ENCODE measurements at places on chromosomes 4 and X.

DNA sequence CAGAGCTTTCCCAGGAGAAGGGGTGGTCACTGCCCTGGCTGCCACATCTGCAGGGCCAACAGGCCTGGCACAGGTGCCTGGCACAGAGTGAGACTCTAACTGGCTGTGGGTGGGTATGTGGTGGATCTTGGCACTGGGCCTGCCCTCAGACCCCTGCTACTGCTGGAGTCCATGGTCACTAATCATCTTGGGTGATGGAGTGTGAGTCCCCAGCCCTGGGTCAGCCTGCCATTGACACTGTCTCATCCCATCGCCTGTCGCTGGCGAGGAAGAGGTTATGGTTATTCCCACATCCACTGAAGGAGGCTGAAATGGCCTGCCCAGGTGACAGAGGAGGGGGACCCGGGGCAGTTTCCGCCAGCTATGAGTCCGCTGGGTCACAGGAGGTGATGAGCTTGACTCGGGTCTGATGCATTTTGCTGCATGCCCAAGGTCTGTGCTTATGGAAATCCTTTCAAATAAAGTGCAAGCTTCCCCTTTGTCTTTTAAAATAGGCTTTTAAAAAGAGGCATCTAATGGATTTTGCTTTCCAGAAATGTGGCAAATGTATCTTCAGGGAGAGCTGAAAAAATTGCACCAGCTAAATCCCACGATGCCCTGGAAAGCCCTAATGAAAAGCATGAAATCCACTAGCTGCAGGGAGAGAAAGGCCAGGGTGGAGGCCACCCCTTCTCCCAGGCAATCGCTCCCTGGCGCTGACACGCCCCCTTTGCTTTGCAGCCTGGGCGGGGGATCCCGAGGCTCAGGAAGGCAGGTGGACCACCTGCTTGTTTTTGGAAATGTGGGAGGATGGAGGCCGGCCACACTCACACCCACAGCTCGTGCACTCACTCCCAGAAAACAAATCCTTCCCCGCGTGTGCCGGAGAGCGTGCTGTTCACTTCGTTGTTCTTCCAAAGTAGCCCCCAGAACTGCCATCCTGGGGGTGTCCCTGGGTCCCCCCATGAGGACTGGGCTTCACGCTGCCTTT lies 54.9 kb downstream of the ABLIM2 start:
- DNase-seq: no peak

GRCh38 chr4:189255636-189256035 lies 685.0 kb upstream of the FRG1 start:
- DNase-seq: no peak

DNA sequence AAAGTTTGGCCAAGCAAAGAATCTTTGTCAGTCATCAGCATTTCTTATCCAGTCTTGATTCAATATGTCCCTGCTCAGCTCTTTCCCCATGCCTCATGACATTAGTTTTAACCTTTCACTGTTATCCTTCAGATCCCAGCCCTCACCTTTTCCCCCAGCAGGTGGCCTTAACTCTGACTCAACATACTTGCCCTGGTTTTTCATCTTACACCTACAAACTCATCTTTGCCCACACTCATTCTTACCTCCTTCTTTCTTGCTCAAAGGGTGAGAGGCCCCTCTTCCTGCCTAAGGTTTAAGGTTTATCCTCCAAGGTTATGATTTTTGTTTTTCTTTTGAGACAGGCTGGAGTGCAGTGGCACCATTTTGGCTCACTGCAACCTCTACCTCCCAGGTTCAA lies 10.6 kb upstream of the ANXA5 start:
- no peak for DNase-seq

- DNase-seq: no peak
Measured at GRCh38 chr4:48196758-48197504, 62.9 kb upstream of the TXK start.

DNA sequence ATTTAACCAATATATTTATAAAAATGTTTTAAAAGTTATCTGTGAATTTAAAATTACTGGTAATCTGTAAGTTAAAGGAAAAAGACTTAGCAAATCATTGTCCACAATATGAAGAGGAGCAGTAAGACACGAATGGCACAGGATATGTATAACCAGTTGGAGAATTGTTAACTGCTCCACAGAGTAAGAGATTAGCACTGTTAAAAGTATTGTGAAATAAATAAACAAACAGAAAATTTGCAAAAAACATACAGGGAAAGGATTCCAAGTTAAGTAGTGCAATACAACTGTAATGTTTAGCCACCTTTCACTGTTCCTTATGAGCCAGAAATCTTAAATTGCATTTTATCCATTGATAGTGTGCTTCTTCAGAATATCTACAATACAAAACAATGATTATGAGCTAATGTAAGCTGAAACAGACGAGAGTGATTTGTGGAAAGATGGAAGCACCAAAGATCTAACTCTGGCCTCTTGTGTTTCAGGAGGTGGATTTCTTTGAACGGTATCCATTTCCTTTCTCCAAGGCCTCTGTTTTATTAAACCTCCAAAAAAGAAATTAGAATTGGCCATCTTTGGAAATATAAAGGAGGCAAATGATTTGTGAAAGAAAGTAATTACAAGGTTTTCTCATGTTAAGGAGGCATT lies 188.4 kb downstream of the UNC5C start:
- no peak for DNase-seq

GRCh38 chr4:138909587-138909986 lies 106.0 kb upstream of the NOCT start:
- DNase-seq: no peak

DNA sequence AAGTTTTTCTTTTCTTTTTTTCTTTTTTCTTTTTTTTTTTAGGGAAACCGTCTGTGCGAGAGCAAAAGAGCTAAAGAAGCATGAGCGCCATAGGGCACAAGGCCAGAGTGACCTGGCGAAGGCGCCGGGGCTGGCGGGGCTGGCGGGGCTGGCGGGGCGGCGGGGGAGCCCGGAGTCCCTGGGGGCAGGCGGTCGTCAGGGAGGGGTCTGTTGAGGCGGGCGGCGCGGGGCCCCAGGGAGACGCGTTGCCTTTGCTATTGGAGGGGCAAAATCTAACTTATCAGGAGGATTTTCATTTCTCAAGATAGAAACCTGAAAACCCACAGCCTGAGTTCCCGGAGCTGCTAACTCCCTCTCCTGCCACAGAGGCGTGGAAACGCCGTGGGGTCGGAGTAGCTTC lies 135.6 kb upstream of the SMAD1 start:
- no peak for DNase-seq

DNA sequence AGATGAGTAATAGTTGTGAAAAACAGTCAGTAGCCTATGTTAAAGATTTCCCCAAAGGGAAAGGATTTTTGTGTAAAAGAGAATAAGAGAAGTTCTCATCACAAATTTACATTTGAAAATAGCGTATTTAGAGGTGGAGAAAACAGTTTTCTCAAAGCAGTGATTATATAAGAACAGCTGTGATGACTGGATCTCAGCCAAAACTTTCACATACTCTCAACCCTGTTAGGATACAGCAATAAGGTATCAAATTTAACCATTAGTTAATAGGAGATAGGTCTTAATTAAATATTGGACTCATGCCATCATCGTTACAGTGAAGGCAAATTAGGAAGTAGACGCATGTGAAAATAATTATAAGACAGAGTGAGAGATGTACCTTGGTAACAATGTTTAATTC lies 622.7 kb downstream of the PCDH18 start:
- no peak for DNase-seq

- DNase-seq: no peak
Measured at GRCh38 chr4:169963998-169964397, 62.2 kb downstream of the MFAP3L start.

- DNase-seq: no peak
Measured at GRCh38 chr4:118124997-118125396, 90.7 kb downstream of the NDST3 start.

GRCh38 chr4:7058792-7059191 lies 9.1 kb downstream of the GRPEL1 start:
- no peak for DNase-seq

GRCh38 chr4:95362906-95363558 lies 185.7 kb downstream of the UNC5C start:
- no peak for DNase-seq

DNA sequence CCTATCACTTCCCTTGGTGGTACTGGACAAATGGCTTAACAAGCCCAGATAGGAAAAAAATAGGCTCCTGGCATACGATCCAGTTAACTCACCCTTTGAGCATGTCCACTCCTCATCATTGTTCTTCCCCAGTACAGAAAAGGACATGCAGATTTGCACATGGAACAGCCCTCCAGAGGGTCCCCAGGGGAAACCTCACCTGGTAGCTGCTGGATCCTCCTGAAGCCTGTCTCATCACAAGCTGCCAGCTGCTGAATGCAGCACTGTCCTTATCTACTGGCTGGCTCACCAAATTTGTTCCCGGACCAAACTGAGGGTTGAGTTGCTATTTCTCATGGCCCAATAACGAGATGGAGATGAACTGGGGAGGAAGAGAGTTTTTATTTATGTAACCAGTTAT lies 49.4 kb downstream of the SERTM2 start:
- DNase-seq: no peak

DNA sequence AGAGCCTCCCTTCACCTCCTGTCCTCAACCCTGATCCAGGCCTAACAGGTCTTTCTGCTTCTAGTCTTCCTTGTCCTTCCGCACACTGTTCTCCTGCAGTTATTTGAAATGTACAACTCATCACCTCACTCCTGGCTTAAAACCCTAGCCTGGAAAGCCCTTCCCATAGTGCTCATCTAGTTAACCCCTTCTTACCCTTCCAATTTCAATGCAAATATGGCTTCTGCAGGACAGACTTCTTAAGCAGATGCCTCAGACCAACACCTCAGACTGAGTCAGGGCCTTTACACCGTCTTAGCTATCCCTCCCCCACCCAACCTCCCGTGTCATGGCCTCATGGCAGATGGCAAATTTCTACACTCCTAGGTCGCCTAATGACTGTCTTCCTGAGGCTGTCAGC lies 130.4 kb downstream of the BCOR start:
- DNase-seq: no peak

DNA sequence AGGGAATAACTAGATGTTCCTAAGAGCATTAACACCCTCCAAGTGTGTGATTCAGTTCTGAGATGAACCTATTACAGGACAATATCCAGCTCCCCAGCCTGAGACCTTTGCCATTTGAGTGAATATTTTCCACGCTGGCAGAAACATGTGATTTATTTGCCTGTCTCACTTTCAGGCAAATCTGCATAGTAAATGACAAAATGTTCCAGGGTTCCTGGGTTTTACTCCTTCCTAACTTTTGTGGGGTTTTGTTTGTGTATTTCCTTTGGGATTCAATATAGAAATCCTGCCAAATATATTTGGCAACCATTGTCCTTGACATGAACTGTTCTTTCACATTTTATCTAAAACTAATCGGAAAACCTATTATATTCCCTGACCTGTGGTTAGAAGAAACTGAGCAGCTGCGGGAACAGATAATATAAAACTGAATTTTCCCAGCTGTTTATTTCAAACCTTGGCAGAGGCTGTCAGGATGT lies 12.5 kb downstream of the F8 start:
- DNase-seq: no peak

- no peak for DNase-seq
Measured at GRCh38 chrX:19377799-19378198, 34.1 kb downstream of the PDHA1 start.

GRCh38 chr4:123995936-123996335 lies 599.3 kb downstream of the SPRY1 start:
- peak; percentile 80 for DNase-seq

DNA sequence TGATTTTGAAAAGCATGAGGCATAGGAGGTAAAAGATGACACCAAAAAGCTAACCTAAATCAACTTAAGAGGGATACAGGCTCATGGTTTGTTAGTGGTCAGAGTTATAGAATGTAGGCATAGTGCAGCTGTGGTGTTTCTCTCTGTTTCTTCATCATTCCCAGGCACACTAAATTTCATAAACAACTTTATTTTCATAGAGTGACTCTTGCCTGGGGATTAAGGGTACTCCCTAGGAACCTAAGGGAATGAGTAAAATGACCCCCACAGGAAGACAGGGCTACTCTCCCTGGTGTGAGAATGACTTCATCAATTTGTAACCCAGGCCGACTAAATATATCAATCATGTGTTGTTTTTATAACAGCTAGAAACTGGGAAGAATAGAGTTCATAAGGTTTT lies 11.1 kb downstream of the FABP2 start:
- DNase-seq: no peak

- no peak for DNase-seq
Measured at GRCh38 chrX:74578137-74578536, 36.3 kb downstream of the RLIM start.

- no peak for DNase-seq
Measured at GRCh38 chr4:18075823-18076433, 54.4 kb upstream of the LCORL start.

DNA sequence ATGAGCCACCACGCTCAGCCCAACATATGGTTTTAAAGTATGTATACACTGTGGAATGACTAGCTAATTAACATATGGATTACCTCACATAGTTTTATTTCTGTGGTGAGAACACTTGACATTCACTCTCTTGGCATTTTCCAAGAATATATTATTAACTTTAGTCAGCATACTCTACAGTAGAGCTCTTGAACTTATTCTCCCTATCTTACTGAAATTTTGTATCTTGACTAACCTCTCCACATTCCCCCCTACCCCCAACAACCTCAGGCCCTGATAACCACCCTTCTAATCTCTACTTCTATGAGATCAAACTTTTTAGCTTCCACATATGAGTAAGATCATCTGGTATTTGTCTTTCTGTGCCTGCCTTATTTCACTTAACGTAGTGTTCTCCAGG lies 38.6 kb upstream of the AGA start:
- DNase-seq: no peak

DNA sequence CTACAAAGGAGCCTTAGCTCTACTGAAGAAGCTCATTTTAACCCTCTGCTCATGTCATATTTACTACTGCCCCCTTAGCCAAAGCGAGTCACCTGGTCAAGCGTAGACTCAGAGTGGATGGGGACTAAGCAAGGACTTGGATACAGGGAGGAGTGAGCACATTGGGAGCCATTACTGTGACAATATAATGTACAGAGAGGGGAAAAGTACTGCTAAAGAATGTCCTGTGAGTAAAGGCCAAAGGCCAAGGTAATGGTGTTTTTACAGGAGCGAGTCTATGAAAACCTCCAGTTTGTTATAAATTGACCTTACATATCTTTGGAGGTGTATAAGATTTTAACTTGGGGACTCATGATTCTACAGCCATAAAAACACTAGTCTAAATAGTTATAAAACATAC lies 10.6 kb upstream of the GK start:
- no peak for DNase-seq

DNA sequence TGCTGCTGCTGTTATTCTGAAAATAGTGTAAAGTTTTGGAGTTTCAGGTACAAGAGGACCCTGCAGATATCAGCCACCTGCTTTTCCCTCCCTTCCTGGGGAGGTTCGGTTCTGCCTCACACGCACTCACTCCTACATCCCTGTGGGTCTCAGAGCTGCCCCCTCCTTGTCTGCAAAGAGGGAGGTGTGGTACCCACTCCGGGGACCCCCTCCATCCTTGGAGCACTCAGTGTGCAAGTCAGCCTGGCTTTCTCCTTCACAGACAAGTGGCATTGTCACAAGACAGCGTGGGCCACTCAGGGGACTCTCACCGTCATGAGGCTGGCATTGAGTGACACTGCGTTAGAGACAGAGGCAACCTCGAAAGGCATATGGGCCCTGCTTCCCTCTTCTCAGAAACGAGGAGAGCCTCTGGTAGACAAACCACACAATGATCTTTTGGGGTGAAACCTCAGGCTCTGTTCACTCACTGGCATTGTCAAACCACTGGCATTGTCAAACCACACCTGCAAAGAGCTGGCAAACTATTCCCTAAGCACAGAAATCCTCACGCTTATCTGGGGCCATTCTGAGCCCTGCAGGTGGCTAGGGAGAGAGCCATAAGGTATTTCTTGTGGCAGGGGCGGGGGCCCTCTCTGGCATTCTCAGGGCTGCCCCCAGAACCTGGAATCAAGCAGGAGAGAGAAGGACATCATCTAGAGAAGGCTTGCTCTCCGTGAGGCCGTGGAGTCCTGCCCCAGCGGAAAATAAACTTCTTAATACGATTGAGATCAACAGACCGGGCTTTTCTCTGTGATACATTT lies 285.0 kb downstream of the SHOX start:
- no peak for DNase-seq
